Activated naive CD8-positive, alpha-beta T cell treated with anti-CD3 and anti-CD28 coated beads, Interleukin-2, amount 50 U/mL, for 24 hours (primary cell): ENCODE measurements at places on chromosomes 6 and 20.

DNA sequence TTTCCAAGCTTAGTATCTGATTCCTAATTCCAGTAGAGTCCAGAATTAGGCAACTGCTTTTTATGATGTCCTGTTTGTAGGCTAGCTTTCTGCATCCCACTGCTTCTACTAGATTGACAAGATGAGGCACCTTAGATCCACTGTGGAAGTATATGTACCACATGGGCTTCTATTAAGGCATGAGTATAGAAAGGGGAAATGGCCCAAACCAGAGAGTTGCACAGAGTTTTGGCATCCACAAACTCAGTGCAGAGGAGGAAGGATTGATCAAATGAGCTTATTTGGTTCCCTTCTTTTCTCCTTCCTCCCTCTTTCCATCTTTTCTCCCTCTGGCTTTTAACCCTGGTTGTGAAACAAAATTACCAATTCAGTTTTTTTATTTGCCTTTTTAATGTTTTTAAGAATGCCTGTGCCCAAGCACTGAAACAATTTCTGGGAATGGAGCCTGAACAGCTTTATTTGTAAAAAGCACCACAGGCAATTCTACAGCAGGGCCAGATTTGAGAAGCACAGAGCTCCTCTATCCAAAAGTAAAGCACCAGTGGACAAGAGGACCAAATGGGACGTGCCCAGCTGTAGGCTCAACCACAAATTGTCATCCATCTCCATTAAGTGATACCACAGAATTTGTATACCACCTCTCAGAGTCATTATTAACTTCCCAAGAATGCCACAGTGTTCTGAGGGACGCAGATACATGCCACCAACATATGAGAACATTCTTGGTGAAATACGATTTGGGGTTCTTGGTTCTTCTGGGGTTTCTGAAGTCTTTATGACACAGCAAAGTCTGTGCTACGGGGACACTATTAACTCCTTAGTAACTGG lies 969.1 kb downstream of the KIF16B start:
- no peak for DNase-seq

DNA sequence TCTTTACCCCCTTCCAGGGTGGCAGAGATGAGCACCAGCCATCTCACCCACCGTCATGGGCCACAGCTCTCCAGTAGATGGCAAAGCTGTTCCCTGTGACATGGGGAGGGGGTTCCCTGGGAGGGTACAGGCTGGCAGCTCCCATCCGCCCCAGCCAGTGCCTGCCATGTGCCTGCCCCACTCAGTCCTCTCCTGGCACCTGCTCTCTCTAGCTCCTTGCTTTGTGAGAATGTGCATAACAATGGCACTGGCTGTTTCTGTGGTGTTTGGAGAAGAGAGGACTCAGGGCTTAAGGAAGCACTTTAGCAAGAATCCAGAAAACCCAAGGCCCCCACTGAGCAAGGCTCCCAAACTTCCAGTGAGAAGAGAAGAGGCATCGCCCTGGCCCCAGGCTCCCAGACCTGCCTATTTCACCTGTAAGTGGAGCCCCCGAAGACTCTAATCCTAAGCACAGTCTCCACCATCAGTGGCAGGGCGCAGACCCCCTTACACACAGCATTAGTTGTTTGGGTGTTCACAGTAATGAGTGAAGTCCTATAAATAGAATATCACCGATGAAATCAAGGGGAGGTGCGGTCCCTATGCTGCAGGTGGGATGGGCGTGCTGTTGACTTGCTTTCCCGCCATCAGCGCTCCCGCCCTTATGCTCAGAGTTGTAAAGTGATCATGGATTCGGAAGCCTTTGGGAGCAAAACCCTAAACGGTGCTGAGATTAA lies 110.2 kb downstream of the AGPAT4 start:
- DNase-seq, result no peak

DNA sequence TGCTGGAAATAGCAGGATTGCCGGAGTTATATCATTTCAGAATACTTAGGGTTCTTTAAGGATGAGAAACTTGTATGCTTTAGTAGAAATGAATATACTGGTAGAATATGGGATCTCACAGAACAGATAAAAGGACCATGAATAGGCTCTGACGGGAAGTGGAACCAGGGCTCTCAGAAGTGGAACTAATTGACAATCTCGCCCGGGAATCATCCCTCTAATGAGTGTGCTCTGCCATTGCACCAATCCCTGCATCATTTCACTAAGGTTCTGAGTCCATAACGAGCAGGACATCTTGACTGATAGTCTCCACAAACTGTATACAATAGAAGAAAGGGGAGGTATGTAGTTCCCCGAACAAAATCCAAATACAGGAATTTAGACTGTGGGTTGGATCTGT lies 150.1 kb downstream of the COL9A1 start:
- no peak for DNase-seq

DNA sequence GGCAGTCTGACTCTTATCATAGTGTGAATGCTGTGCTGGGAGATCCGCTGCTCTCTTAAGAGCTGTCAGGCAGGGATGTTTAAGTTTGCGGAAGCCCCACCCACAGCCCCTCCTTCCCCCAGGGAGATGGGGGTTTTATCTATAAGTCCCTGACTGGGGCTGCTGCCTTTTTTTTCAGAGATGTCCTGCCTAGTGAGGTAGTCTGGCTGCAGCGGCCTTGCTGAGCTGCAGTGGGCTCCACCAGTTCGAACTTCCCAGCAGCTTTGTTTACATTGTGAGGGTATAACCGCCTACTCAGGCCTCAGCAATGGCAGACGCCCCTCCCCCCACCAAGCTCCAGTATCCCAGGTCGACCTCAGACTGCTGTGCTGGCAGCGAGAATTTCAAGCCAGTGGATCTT lies 75.7 kb upstream of the UST start:
- DNase-seq, result no peak

DNA sequence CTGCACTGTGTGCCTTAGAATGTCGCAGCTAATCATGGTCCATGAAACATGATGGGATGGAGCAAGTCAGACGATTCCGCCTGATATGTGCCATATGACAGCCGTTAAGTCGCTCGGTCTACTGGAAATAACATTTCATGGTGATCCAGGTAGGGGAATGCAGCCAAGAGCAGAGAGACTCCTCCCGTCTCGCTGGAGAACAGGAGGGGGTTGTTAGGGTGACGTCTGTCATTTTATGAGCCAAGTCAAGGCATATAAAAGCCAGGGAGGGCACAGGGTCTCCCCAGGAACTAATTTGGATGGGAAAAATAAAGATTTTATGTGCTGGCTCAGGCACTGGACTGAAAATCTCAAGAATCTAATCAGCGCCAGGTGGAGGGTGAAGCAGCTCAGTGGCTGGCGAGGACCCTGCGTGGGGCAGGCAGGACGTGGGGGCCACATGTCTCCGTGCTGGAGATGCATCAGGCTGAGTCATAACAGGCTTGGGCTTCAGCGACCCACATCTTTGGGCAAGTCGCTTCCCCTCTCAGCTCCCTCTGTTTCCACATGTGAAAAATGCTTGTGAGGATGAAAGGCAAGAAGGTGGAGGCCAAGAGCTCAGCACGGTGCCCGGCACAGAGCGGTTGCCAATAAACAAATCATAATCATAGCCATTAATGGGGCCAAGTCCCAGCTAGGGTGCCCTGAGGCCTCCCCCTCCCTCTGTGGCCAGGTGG lies 234.6 kb downstream of the ANKRD60 start:
- DNase-seq, result no peak

- peak; percentile 30 for DNase-seq
Observed at GRCh38 chr6:43246301-43247113, 3.2 kb downstream of the TTBK1 start.

DNA sequence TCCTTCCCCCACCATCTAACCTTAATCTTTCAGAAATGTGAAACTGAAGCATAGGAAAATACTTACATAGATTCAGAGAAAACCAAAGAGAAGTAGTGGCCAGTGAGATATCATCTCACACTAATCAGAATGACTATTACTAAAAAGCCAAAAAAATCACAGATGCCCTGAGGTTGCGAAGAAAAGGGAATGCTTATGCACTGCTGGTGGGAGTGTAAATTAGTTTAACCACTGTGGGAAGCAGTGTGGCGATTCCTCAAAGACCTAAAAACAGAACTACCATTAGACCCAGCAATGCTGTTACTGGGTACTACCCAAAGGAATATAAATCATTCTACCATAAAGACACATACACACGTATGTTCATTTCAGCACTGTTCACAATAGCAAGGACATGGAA lies 9.2 kb upstream of the PREX1 start:
- DNase-seq, result no peak

GRCh38 chr20:58899512-58899911 lies 47.0 kb downstream of the GNAS start:
- no peak for DNase-seq

DNA sequence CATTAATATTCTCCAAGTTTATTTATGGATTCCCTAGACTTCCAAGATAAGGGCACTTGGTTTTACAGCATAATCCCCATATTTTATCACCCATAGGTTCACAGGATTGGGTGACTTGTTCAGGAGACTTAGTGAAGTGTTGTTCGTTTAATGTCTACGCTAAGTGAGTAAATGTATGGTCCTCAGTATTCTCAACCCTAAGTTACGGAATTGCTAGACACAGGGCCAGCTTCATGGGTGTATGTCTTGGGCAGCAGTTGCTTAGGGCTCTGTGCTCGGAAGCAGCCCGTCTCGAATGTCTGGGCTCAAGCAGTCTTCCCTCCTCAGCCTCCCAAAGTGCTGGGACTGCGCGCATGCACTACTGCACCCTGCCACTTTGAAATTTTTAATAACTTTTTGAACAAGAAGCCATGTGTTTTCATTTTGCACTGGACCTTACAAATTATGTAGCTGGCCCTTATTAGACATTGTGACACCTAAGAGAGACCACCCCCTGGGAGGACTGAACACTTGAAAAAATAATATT lies 91.5 kb upstream of the ZNF217 start:
- DNase-seq, result no peak

GRCh38 chr6:126337323-126337722 lies 2.6 kb upstream of the CENPW start:
- DNase-seq, result no peak

DNA sequence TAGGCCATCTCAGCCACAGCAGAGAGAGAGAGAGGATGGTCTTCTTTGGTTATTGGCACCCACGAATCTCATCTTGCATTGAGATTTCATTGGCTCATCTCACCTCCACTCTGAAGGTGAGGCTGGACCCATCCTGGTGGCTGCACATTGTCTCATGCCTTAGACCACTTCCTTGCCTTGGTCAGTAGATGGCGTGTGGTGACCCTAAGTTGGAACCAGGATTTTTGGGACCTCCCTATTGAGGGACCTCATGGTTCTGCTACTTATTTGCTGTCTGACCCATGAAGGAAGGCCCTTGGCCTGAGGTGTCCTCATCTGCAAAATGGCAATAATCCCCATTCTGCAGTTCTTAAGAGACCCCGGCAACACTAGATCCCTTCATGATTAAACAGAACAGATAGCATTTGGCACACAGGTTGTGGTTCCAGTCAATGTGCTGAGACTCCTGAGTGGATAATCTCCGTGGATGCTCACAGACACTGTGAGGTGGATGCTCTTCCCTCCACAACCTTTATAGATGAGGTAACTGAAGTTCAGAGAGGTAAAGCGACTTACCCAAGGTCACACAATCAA lies 21.5 kb upstream of the AAR2 start:
- peak; percentile 8 for DNase-seq

- no peak for DNase-seq
Observed at GRCh38 chr6:113068570-113068969, 721.4 kb downstream of the RFPL4B start.

DNA sequence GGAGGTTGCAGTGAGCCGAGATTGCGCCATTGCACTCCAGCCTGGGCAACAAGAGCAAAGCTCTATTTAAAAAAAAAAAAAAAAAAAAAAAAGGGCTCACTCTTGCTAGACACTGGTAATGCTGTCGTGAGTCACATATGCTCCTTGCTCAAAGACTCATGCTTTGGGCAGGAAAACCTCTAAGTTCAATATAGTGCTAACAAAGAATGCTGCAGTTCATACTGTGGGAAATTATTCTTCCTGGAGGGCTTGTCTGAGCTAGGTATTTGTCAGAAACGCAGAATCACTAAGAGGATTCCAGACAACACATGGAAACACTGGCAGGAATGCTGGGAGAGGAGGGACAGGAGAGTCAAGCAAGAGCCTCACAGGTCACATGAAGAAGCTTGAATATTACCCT lies 2.3 kb upstream of the LYRM2 start:
- DNase-seq, result no peak

DNA sequence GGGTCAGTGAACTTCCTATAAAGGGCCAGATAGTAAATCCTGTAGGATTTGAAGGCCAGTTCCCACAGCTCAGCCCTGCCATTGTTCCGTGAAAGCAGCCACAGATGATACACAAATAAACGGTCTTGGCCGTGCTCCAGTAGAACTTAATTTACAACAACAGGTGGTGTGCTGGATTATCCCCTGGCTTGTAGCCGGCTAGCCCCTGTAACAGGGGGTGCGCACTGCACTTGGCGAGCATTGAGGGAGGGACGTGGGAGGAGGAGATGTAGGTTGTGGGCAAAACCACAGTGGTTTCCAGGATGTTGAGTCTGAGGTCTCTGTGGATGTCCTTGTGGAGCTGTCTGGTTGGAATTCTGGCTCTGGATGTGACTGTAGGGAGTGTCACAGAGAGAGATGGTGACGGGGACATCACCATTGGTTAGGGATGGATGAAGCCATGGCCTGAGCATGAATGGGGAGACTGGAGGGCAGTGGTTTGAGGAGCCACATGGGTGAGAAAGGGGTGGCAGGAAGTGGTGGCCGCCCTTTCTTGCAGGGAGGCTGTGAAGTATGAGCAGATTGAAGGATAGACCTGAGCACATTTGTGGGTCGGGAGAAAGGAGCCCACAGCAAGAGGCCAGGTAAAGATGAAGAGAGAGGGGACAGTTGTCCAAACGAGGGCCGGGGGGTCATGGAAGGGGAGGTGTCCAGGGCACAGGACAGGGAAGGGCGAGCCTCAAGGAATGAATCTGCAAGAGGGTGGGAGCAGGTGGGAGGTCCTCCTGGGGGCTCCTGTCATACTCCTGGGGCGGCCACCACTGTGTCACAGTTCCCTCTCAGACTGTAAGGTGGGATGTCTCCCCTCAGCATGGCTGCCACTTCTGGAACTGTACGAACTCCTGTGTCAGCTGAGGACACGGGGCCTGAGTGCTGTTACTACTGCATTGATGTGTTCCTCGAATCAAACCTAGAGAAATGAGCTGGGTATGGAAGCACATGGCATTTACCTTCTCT lies 53.6 kb downstream of the CDH26 start:
- peak; percentile 5 for DNase-seq

GRCh38 chr6:32580593-32580992 lies 9.1 kb downstream of the HLA-DRB1 start:
- DNase-seq, result no peak

GRCh38 chr6:41591859-41592502 lies 45.8 kb downstream of the FOXP4 start:
- DNase-seq, result peak; percentile 81

- DNase-seq, result no peak
Observed at GRCh38 chr20:26347396-26347795, 650.7 kb upstream of the ZNF337 start.

DNA sequence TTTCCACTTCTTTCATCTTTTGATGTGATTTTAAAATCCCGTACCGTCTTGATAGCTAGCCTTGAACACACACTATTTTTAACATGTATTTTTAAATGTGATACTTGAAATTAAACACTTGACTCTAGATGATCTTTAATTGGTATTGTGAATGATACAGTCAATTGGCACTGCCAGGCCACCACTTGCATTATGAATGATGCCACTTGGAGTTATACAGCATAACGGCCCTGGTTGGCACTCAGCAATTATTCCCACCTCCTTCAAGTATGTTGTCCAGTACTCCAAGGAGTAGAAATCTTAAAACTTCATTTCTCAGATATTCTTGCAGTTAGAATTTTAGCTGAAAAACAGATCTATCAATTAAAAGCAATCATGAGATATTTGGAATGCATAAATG lies 62.9 kb downstream of the TENT5A start:
- DNase-seq, result no peak

GRCh38 chr20:34433391-34433790 lies 70.3 kb downstream of the ITCH start:
- DNase-seq, result no peak
